ENCODE measurements at places on chromosomes 6 and 20.

GRCh38 chr20:5990946-5991345 lies 40.5 kb downstream of the MCM8 start:
- H3K4me3 ChIP-seq: no peak overlapping the region
- DNase-seq: no peak
- no peaks in the 10 kb centered on the region for H3K4me1 ChIP-seq
- H3K36me3 ChIP-seq: no peaks in the 10 kb centered on the region
- no peaks in the 10 kb centered on the region for H3K27me3 ChIP-seq

GRCh38 chr6:108432143-108432542 lies 128.6 kb upstream of the FOXO3 start:
- no peaks in the 10 kb centered on the region for H3K36me3 ChIP-seq
- no peak for DNase-seq
- no peaks in the 10 kb centered on the region for H3K27me3 ChIP-seq
- H3K4me1 ChIP-seq: no peaks in the 10 kb centered on the region
- H3K4me3 ChIP-seq: no peak overlapping the region

GRCh38 chr6:119727504-119728219 lies 378.1 kb upstream of the MAN1A1 start:
- no peak overlapping the region for H3K27ac ChIP-seq
- no peaks in the 10 kb centered on the region for H3K4me1 ChIP-seq

- no peaks in the 10 kb centered on the region for H3K4me1 ChIP-seq
- no peaks in the 10 kb centered on the region for H3K36me3 ChIP-seq
Measured at GRCh38 chr6:101845621-101846020, 452.1 kb downstream of the GRIK2 start.

DNA sequence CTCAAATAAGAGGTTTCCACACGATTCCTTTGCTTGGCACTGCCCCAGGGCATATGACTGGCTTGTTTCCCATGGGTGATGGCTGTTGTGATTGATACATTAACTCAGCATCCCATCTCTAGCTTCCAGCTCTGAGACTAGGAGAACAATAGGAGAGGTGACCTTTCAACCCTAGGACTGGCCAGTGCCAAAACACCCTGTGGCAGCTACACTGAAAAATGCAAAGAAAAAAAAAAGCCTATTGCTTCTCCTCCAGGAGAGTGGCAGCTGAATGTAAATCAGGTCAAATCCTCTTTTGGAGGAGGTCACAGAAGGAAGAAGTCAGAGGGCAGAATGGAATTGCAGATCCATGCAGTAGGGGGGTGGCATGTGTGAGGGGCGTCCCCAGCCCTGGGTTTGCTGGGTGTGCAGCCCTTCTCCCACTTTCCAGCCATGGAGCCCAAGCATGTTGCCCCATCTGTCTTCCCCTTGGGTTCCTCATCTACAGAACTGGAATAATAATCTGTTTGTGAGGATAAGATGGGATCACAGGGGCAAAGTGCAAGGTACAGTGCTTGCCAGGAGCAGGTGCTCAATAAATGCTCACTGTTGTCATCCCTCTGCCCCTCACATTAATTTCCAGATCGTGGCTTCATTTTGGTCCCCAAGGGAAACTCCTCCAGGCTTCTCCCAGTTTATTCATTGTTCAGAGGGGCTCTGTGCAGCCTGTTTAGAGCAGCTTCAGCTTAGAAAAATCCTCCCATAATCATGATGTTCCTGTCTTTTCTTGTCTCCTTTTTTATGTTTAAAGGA lies 245.0 kb upstream of the RIN2 start:
- no peaks in the 10 kb centered on the region for H3K36me3 ChIP-seq
- H3K27me3 ChIP-seq: no peaks in the 10 kb centered on the region
- H3K4me3 ChIP-seq: no peak overlapping the region
- H3K27ac ChIP-seq: no peak overlapping the region

DNA sequence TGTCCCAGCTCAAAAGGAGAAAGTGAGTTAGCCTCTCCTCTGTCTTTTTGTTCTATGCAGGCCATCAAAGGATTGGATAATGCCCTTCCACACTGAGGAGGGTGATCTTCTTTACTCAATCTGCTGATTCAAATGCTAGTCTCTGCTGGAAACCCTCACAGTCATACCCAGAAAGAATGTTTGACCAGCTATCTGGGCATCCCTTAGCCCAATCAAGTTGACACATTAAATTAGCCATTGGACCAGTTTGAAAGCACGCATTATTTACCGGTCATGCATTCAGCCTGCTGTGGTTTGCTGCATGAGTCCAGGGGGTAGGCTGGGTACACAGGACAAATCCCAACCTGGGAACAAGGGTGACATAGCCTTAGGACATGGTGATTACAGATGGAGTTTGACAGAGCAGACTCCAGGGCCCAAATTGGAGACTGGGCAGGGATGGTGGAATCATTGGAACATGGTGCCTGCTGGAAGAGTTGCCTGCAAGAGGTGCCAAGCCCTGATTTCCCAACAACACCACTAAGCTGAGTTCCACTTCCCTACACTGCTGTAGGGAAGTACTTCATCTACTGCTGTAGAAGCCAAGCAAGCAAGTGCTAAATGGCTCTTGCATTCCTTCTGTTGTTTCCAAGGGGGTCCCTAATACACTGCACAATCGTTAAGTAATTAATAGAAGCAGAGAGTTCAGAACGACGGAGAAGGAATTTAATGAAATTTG lies 87.7 kb downstream of the RNF182 start:
- H3K27ac ChIP-seq: no peak overlapping the region
- no peaks in the 10 kb centered on the region for H3K4me1 ChIP-seq
- no peak for DNase-seq
- H3K36me3 ChIP-seq: no peaks in the 10 kb centered on the region

DNA sequence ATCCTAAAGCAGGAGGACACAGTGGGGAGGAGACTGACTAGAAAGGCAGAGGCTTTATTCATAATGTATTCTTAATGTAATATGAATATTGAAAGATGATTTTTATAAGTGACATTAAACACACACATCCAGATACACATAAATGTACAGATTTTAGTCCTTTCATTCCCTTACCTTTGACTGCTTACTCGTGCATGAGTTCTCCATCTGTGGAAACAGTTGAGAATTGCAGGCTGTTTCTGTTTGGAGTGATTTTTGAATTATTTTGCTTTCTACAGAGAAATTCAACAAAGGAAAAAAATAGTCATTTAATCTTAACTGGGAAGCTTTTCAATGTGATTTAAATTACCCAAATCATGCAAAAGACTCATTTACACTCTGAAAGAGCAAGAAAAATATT lies 136.5 kb downstream of the RIMS1 start:
- no peaks in the 10 kb centered on the region for H3K36me3 ChIP-seq
- H3K27me3 ChIP-seq: no peaks in the 10 kb centered on the region
- H3K4me3 ChIP-seq: no peak overlapping the region
- no peaks in the 10 kb centered on the region for H3K4me1 ChIP-seq

DNA sequence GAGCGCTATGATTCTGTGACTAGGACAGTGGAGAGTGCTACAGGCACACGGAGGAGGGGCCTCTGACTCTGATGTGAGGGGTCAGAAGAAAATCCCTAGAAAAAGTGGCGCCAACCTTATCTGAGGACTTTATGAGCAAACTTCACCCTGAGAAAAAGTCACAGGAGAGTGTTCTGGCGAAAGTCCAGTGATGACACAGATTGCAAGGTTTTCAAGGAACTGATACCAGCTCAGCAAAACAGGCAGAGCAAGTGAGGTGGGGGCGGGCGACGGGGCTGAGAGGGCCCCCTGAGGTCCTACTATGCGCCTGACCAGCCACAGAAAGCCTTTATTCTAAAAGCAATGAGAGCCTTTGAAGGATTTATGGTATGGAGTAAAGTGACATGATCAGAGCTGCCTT lies 73.3 kb downstream of the SLC22A23 start:
- no peak overlapping the region for H3K4me3 ChIP-seq
- H3K4me1 ChIP-seq: peaks cover 4% of the 10 kb centered on the region
- no peak overlapping the region for H3K27ac ChIP-seq
- no peaks in the 10 kb centered on the region for H3K27me3 ChIP-seq
- no peaks in the 10 kb centered on the region for H3K36me3 ChIP-seq

DNA sequence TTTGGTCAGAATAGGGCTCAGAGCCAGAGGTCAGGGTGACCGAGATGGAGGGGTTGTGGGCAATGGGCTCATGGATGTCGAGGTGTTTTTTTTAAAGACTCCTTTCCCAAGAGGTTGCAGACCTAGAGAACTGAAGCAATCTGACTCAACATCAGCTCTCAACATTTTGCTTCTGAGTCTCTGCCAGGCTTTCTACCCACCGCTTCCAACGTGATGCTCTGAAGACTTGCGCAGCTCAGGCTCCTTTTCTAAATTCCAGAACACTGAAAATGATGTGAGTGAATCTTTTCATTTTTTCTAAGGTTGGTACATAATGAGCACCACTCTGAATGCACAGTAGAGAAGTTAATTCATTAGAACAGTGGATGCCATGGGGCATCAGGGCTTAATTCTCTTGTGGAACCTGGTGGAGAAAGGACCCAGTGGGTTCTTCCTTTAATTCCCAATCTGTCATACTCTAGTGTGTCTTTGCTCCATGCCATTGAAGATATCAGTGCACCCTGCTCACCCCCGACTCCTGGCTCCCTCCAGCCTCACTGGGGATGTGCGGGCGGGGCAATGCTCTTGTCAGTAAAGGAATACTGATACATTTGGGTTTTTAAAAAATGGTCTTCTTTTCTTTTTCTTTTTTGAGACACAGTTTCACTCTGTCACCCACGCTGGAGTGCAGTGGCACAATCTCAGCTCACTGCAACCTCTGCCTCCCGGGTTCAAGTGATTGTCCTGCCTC lies 17.0 kb upstream of the KIF13A start:
- H3K27ac ChIP-seq: no peak overlapping the region
- H3K4me3 ChIP-seq: no peak overlapping the region
- no peaks in the 10 kb centered on the region for H3K36me3 ChIP-seq
- H3K27me3 ChIP-seq: no peaks in the 10 kb centered on the region
- no peak for DNase-seq

- peaks cover 93% of the 10 kb centered on the region for H3K36me3 ChIP-seq
- H3K4me1 ChIP-seq: peaks cover 2% of the 10 kb centered on the region
- no peak overlapping the region for H3K27ac ChIP-seq
- DNase-seq: no peak
- no peak overlapping the region for H3K4me3 ChIP-seq
Measured at GRCh38 chr6:118913161-118913560, 19.2 kb downstream of the ASF1A start.

GRCh38 chr6:132499757-132500156 lies 13.2 kb downstream of the STX7 start:
- no peaks in the 10 kb centered on the region for H3K27me3 ChIP-seq
- H3K36me3 ChIP-seq: peaks cover 41% of the 10 kb centered on the region
- H3K4me1 ChIP-seq: peaks cover 13% of the 10 kb centered on the region
- H3K4me3 ChIP-seq: no peak overlapping the region
- no peak overlapping the region for H3K27ac ChIP-seq

- no peaks in the 10 kb centered on the region for H3K27me3 ChIP-seq
- no peaks in the 10 kb centered on the region for H3K36me3 ChIP-seq
- H3K4me3 ChIP-seq: peak overlapping the region; percentile 41
Measured at GRCh38 chr6:42007286-42008137, 42.8 kb upstream of the TAF8 start.

- no peak for DNase-seq
- H3K4me1 ChIP-seq: no peaks in the 10 kb centered on the region
Measured at GRCh38 chr20:50366270-50367103, 143.7 kb upstream of the PTPN1 start.

DNA sequence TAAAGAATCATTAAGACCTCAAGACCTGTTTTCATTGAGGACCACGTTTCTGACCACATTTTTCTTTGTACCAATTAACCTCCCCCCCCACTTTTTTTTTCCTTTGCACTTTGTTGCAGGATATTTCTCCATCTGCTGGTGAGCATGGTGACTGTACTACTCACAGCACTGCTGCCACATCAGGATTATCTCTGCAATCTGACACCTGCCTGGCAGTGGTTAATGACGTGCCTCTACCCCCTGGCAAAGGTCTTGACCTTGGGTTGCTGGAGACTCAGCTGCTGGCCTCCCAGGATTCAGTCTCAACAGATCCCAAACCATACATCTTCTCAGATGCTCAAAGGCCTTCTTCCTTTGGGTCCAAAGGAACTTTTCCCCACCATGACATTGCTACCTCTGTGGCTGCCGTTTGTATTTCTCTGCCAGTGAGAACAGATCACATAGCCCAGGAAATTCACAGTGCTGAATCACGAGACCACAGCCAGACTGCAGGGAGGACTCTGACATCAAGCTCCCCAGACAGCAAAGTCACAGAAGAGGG lies 46.6 kb upstream of the EDN3 start:
- H3K4me3 ChIP-seq: no peak overlapping the region
- no peak overlapping the region for H3K27ac ChIP-seq
- DNase-seq: no peak
- H3K4me1 ChIP-seq: no peaks in the 10 kb centered on the region

GRCh38 chr6:74574794-74575193 lies 631.1 kb downstream of the COL12A1 start:
- no peaks in the 10 kb centered on the region for H3K4me1 ChIP-seq
- no peak for DNase-seq
- no peaks in the 10 kb centered on the region for H3K27me3 ChIP-seq
- H3K27ac ChIP-seq: no peak overlapping the region
- H3K36me3 ChIP-seq: no peaks in the 10 kb centered on the region
- H3K4me3 ChIP-seq: no peak overlapping the region

GRCh38 chr6:36927691-36928546 lies 26.6 kb upstream of the PI16 start:
- no peaks in the 10 kb centered on the region for H3K36me3 ChIP-seq
- no peak overlapping the region for H3K4me3 ChIP-seq
- DNase-seq: no peak
- H3K27me3 ChIP-seq: no peaks in the 10 kb centered on the region
- no peaks in the 10 kb centered on the region for H3K4me1 ChIP-seq

GRCh38 chr6:147837540-147837939 lies 329.1 kb downstream of the SAMD5 start:
- H3K27ac ChIP-seq: no peak overlapping the region
- H3K4me1 ChIP-seq: no peaks in the 10 kb centered on the region
- H3K36me3 ChIP-seq: no peaks in the 10 kb centered on the region
- no peaks in the 10 kb centered on the region for H3K27me3 ChIP-seq
- DNase-seq: no peak

- H3K36me3 ChIP-seq: no peaks in the 10 kb centered on the region
- H3K4me3 ChIP-seq: no peak overlapping the region
- no peak for DNase-seq
Measured at GRCh38 chr6:166776571-166776970, 149.5 kb upstream of the RPS6KA2 start.

- no peak overlapping the region for H3K4me3 ChIP-seq
- DNase-seq: no peak
- H3K27me3 ChIP-seq: no peaks in the 10 kb centered on the region
- H3K4me1 ChIP-seq: no peaks in the 10 kb centered on the region
- no peaks in the 10 kb centered on the region for H3K36me3 ChIP-seq
- no peak overlapping the region for H3K27ac ChIP-seq
Measured at GRCh38 chr6:105894556-105894955, 191.6 kb upstream of the PRDM1 start.

DNA sequence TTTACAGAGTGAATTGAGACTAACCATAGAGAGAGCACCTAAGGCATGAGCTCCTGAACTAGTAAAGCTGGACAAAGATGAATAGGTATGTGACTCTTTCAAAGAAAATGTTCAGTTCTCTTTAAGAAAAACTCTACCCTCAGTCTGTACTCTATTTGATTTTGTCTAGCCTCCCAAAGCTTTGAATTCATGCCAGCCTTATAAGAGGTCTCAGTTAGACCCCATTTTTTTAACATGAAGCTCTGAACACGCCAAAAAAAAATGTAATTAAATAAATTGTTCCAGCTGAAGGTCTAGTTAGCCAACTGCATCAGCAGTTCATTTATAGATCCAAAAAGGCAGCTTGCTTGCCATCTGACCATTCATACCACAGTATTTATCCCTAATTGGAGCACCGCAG lies 71.6 kb downstream of the COL9A1 start:
- H3K27ac ChIP-seq: no peak overlapping the region
- DNase-seq: no peak
- no peaks in the 10 kb centered on the region for H3K27me3 ChIP-seq
- no peaks in the 10 kb centered on the region for H3K4me1 ChIP-seq

- no peak overlapping the region for H3K27ac ChIP-seq
- no peak overlapping the region for H3K4me3 ChIP-seq
- no peaks in the 10 kb centered on the region for H3K27me3 ChIP-seq
- no peaks in the 10 kb centered on the region for H3K4me1 ChIP-seq
- no peak for DNase-seq
- H3K36me3 ChIP-seq: no peaks in the 10 kb centered on the region
Measured at GRCh38 chr6:163122365-163122764, 292.2 kb upstream of the QKI start.
